HuH-7 (cell line): ENCODE measurements at places on chromosomes 2 and 18.

DNA sequence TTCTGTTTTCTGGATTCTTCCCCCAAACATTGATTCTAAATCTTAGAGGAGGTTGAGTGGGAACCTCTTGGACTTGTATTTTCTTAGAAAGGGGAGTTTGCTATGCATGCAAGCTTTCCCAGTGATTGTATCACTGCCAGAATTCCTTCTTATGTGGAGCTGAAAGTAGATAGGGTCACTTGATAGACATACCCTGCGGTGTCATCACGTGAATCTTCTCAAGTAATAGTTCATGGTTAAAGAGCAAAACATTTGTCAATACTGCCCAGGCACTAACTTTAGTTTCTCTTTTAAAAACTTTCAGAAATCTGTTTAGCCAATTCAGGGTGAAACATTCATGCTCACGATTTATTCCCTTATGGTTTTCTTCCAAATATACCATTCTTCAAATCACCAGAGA lies 6.4 kb downstream of the PMAIP1 start:
- DNase-seq: no peak

DNA sequence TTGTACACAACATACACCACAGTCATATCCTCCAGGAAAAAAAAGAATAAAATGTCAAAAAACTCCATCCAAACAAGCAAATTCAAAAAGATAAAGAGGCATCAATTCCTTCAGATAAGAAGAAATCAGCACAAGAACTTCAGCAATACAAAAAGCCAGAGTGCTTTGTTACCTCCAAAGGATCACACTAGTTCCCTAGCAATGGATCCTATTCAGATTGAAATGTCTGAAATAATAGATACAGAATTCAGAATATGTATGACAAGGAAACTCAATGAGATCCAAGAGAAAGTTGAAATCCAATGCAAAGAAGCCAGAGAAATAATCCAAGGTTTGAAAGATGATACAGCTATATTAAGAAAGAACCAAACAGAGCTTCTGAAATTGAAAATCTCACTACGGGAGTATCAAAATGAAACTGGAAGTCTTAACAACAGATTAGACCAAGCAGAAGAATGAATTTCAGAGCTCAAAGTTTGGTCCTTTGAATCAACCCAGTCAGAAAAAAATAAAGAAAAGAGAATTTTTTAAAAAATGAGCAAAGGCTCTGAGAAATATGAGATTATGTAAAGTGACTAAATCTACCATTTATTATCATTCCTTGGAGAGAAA lies 80.6 kb downstream of the TRABD2A start:
- no peak for DNase-seq

- DNase-seq: no peak
These were observed 172.8 kb upstream of the HAAO start for GRCh38 chr2:42965196-42965595.

DNA sequence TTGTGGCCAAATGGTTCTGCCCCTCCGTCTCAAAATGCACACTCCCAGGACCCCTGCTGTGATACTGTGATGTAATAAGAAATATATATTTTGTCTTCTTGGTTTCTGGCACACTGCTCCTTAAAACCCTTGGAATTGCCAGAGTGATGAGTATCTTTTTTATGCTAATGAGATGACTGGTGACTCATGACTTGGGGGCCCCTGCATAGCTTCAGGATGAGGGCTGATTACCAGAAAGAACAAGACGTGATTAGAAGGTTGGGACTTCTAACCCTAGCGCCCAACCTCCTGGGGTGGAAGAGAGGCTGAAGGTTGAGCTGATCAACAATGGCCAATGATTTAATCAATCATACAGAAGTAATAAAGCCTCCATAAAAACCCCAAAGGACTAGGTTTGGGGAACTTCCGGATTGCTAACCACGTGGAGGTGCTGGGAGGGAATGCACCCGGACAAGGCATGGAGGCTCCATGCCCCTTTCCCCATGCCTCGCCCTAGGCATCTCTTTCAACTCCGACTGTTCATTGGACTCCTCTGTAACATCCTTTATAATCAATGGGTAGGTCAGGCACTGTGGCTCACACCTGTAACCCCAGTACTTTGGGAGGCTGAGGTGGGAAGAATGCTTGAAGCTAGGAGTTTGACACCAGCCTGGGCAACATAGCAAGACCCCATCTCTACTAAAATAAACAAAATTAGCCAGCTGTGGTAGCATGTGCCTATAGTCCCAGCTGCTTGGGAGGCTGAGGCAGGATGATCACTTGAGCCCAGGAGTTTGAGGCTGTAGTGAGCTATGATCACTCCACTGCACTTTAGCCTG lies 89.1 kb downstream of the HS1BP3 start:
- no peak for DNase-seq

GRCh38 chr2:61575447-61575859 lies 37.3 kb upstream of the XPO1 start:
- no peak for DNase-seq

- DNase-seq: no peak
These were observed 16.9 kb downstream of the ZBTB7C start for GRCh38 chr18:48392268-48392667.

DNA sequence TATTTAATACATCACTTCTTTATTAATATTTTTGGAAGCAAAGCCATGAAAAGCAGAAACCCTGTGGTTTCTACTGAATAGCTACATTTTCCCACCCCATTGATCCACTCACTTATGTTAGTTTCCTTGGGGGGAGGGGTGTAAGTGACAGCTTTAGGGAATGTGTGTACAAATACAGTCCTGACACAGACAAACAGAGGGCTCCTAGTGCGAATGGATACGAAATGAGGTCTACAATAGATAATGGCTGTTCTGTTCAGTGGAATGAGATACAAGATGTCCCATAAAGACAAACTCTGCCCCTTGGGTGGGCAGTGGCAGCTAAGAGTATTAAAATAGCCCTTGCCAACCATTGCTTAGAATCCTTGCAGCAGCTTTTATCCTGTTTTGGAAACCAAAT lies 312.9 kb downstream of the NCKAP5 start:
- DNase-seq: no peak

- no peak for DNase-seq
These were observed 650.5 kb upstream of the ID2 start for GRCh38 chr2:8031370-8031769.

- peak; percentile 32 for DNase-seq
These were observed 32.8 kb downstream of the KATNAL2 start for GRCh38 chr18:46950064-46950656.

DNA sequence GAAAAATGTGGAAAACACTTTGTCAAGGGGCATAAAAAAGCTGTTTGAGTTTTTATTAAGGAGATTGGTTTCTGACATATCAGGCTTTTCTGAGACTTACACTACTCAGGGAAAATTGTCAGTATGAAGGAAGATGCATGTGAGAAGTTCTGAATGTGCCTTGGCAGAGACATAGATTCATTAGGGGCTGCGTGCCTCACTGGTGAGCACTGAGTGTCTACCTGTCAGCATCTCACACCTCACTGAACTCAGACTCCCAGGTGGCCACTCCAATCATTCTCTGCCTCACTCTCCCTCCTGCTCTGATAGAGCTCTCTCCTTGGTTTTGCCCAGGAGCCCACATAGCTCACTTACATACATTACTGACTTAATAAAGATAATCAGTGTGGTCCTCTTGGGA lies 372.6 kb downstream of the LRRTM4 start:
- no peak for DNase-seq

GRCh38 chr2:17104454-17104853 lies 413.8 kb downstream of the RAD51AP2 start:
- no peak for DNase-seq

DNA sequence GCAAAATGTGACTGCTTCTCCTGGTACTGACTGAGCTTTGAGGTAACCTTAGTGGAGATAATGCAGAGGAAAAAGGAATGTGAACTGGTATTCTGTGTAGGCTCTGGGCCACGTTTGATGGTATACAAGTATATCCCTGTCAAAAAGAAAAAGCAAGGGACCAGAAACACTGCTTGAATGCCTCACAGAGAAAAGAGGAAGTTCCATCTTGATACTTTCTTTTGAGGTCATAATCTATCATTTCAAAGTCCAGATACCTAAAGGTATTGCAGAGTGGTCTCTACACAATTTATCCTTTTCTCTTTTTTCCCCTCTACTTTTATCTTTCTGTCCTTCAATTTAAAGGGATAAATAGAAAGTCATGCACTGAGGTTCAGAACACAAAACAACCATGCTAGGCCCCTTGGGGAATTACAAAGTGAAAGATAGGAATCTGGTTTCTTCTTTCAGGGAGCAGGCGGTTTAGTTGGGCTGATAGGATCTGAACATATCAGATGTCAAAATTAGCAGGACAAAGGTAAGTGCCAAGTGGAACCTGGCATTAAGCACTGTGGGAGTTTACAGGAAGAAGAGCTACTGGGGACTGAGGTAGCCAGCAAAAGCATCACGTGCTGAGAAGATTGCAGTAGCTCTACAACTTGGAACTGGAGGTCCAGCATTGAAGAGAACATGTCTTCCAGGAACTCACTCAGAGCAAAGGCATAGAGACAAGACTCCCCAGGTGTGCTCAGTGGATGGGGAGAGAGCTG lies 121.2 kb downstream of the LYPD6 start:
- DNase-seq: no peak

DNA sequence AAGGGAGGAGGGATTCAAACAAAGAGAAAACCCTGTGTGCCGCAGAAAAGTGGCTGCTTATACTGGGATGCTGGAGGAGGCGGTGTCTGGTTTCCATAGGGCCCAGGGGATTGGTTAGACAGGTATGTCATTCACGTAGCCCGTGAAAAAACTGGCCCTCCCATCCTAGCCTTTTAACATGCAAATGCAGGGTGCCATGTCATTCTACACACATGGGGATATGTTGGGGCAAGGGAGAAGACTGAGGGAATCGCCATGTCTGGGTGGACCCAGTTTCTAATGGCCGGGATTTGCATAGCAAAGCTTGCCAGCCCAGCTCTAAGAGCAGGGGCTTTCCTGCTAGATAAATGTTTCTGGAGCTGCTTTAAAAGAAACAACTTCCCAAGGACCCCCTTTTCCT lies 8.2 kb upstream of the RNU2-63P start:
- DNase-seq: no peak

DNA sequence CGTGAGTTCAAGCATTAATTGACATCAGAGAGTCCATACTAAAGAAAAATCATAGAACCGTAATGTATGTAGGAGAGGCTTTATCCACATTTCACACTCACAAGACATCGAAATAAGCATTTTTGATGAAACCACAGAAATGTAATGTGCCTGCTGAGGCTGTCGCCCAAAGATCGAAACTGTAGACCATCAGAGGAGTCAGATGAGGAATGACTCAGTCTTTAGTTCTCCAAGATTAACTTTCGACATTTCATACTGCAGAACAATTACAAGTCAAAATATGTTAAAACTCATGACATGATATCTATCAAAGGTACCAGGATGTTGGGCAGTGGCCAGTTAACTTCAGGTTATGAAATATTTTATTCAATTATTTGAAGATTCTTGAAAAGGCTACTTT lies 79.6 kb downstream of the RAB31 start:
- DNase-seq: no peak

- no peak for DNase-seq
These were observed 52.5 kb downstream of the SDC1 start for GRCh38 chr2:20172273-20173055.

DNA sequence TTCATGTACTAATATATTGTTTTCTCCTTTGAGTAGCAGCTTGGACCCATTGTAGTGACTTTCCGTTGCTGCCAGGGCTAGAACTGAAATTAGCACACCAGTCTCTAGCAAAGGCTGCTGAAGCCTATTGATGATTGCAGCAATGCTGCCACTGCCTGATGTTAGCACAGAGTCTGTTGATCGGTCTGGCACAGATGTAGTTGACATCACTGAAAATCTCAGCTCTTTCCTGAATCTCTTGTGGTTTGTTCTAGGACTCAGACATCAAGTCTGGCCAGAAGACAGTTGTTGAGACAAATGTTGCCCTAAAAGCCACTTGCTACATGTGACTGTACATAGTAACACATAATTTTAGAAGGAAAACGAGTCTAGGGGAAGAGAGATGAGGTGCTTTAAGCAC lies 47.2 kb downstream of the VAPA start:
- DNase-seq: no peak

DNA sequence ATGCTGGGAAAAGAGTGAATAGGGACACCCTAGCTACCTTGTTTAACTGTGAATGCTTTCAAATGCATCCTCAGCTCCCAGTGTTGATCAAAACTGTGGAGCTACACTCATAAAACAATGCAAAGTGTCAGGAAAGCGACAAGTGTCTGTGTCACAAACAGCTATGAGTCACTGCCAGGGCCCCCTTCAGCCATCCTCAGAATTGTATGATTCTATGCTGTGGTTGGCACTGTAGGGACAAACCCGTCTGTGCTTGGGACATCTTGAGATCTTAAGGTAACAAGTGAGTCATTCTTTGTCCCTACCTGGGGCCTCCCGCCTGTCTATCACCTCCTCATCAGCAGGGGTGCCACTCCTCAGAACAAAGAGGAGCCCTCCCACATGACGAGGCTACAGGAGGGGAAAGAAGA lies 42.4 kb downstream of the KLF7 start:
- DNase-seq: no peak

DNA sequence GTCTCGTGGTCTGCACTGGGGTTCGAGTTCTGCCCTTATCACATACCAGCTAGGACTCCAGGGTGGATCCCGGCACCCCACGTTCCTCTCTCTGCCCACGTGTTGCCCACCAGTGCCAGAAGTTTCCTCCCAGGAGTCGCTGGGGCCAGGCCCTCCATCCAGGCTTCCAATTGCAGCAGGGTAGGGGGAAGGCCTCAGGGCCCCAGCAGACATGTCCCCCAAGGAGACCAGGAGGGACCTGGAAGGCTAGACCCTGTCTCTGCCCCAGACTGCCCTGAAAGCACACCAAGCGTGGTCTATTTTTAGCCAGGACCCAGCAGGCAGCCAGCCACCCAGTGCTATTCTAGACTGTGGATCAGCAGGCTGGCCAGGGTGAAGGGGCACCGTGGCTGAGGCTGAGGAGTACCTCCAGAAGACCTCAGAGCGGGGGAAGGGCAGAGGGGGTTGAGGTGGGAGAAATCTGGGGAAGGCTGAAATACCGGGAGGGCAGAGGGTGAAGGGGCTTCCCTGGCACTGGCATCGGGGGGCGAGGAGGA lies 18.8 kb upstream of the TNS1 start:
- no peak for DNase-seq

- DNase-seq: no peak
These were observed 522.0 kb downstream of the SPAG16 start for GRCh38 chr2:213806125-213806726.

DNA sequence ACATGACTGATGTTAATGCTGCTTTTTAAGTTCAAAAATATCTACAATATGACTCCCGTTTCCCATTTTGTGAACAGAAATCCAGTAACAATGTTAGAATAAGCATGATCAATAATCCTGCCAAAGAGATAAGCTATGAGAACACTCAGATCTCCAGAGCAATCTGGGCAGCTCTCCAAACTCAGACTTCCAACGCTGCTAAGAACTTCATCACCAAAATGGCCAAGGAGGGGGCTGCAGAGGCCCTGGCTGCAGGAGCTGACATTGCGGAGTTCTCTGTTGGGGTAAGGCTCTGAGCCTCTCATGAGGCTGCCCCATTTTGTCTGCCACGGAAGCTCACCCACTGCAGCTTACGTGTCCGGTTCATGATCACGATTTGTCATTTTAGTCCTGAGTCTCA lies 68.4 kb downstream of the UGGT1 start:
- DNase-seq: no peak
